Amygdala (tissue), 56 donors: ENCODE measurements at places on chromosomes 1 and 21.

- DNase-seq: no peak
Observed at GRCh38 chr1:115402753-115403184, 64.7 kb upstream of the NGF start.

GRCh38 chr1:62341615-62342014, 22.4 kb upstream of the KANK4 start:
- DNase-seq: no peak

GRCh38 chr1:118555638-118556037, 370.6 kb upstream of the SPAG17 start:
- DNase-seq: no peak

DNA sequence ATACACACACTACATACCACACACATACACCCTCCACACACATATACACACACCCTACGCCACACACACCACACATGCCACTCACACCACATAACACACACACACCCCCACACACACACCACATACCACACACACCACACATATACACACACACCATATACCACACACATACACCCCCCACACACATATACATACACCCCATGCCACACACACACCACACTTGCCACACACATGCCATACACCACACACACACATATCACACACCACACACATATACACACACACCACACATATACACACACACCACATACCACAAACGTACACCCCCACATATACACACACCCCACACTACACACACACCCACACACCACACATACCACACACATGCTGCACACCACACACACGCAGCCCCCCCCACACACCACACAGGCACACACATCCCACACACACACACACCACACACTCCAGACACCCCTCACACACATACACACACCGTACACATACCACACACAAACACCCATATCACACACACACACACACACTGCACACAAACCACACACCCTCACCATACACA, 76.7 kb upstream of the TMPRSS2 start:
- no peak for DNase-seq

GRCh38 chr1:183908079-183908478, 103.2 kb downstream of the RGL1 start:
- no peak for DNase-seq

GRCh38 chr1:197269053-197269452, 1.0 kb downstream of the CRB1 start:
- DNase-seq: peak; percentile 42

- DNase-seq: no peak
Observed at GRCh38 chr1:94623560-94624148, 82.1 kb upstream of the F3 start.

DNA sequence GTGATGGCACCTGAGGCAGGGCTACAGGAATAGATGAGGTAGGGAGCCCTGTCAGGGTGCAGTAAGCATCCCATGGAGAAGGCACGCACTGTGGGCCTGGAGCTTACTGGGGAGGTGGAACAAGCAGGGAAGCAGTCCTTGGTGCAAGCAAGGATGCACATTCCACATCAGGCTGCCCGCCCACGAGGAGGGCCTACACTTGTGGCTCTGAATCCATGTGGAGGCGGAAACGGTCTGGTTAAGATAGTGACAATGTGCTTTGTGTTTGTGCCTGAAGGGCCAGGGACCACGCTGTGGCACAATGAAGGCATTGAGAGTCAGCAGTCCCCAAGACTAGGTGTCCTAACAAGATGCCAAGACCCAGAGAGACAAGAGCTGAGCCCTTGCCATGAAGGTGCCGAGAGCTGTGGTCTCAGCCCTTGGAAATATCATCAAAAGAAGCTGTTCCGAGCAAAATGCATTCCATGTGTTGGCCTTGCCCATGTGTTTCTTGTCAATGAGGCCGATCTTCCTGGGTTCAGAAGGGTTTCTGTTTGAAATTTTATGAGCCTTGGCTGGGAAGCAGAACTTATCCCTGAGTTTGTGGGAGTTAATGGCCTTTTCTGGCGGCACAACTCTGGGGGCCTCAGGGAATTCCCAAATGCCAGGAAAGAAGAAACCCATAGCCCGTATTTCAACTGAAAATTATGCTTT, 111.9 kb downstream of the NGF start:
- DNase-seq: no peak

DNA sequence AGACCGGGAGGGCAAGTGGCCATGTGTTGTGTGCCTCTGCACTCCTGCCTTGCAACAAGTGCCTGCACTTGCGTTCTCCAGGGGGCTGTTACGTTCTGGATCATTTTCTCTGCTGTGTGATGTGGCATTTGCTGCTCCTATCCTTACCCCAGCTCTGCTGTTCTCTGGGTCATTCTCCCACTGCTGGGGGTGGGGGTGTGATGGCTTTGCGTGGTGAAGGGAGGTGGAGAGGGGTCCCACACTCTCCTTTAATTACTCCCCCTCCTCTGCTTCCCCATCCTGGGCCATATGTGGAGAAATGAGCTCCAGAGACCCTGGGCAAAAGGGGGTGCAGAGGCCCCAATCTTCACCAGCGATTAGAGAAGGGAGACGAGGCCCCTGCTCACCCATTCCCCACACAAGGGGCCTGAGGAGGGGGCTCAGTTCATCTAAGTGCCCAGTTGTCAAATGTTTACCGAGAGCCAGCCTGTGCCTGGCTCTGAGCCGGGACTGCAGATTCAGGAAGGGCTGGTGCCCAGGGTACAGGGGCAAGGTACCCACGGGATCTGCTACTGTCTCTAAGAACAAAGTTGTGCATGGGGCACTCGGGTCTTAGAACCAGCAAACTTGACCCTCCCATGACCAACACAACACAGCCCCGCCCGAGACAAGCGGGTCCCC, 355.4 kb downstream of the PTPRU start:
- no peak for DNase-seq

DNA sequence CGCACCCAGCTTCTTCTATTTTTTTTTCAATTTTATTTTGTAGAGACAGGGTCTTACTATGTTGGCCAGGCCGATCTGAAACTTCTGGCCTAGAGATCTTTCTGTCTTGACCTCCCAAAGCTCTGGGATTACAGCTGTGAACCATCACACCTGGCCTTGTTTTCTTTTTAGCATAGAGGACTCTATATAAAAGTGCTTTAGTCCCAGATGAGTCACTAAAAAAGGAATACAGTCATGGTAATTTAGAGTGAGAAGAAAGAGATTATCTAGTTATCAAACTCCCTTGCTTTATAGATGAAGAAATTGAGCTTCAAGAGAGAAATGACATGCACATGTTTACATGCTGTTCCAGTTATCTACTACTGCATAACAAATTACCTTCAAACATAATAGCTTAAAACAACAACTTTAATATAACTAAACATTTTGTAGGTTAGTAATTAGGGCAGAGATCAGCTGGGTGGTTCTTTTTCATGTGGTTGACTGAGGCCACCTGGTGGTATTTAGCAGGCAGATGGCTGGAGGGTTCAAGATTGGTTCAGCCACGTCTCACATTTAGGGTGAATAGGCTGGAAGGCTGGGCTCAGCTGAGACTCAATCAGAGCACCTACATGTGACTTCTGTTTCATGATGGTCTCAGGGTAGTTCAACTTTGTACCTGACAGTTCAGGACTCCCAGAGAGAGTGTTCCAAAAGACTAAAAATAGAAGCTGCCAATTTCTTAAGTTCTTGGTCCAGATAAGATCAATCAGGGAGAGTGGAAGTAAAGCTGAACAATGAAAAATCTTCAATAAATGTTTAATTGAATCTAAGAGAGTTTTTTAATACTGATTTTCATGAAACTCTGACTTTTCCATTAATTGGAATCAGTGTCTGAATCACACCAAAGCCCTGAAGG, 16.9 kb upstream of the MTF2 start:
- peak; percentile 1 for DNase-seq

DNA sequence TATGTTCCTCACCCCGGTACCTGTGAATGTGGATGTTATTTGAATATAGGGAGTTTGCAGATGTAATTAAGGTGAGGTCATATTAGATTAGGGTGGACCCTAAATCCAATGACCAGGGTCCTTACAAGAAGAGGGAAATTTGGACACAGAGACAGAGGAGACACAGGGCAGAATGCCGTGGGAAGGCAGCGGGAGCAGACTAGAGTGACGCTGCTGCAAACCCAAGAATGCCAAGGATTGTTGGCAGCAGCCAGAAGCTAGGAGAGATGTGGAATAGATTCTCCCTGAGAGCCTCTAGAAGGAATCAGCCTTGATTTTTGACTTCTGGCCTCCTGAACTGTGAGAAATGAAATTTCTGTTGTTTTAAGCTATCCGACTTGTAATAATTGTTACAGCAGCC, 53.6 kb downstream of the SPATA46 start:
- DNase-seq: no peak

- DNase-seq: no peak
Observed at GRCh38 chr21:38277501-38278131, 20.8 kb downstream of the KCNJ15 start.

GRCh38 chr1:84297546-84298244, 3.8 kb upstream of the SAMD13 start:
- DNase-seq: no peak

DNA sequence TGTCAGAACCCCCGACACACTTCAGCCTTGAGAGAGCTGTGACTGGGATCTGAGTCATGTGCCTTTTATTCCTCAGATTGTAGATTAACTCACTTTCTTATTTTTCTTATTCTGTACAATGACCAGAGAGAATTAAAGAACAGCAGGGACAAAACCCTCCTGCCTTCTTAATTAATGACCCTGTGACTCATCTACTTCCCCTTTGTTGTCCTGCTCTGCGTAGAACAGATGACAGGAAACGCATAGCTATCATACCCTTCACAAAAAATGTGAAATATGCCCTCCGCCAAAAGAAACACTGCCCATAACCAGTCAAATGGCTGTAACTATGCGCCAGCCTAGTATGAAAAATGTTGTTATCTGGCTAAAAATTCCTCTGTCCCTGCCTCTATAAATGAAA, 9.1 kb upstream of the PADI2 start:
- DNase-seq: no peak

DNA sequence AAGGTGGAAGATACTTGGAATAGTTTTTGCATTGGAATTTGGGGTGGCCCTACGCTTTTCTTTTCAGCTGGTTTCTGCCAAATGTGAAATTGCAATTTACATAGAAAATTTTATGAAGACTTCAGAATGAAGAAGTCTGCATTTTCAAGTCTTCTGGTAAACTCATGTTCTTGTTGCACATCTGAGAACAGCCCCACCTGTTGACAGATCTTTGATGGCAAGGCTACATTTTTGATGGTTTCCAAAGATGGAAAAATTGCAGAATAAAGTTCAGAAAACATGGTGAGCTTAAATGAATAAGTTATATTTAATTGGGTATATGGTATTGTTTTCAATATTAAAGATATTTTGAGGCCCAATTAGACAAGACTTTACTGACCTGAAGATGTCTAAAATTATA, 25.4 kb downstream of the OLFM3 start:
- DNase-seq: no peak

DNA sequence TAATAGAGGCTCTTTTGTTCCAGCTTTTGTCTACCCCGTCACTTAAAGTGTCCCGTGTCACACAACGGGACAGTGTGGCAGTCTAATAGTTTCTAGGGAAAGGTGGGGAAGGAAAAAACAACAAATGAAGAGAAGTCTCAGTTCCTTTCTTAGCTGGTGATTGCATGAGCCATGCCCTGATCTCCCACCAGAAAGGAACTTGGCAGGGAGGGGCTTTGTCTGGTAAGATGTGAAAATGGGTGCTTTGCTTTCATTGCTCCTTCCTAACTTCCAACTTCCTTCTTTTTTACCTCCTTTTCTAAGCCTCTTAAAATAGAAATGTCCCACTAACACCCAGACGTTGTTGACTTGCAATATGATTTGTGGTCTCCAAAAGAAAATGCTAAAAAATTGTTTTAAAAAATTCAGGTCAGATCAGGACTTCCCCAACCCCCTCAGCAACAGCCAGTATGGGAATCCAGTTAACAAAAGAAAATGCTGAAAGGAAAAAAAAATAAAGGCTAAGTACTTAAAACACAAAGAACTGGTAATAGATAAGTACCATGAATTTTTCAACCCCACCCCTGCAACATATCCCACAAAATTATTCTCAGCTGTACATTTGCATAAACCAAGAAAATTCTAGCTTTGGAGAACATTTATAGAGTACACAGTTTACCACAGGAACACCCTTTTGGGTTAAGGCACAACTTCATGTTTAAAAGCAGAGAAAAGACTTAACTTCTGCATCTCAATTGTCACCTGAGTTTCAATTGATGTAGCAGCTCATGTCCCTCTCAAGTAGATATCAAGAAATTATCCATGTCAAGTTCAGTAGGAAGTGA, 106.2 kb downstream of the NIBAN1 start:
- DNase-seq: no peak

DNA sequence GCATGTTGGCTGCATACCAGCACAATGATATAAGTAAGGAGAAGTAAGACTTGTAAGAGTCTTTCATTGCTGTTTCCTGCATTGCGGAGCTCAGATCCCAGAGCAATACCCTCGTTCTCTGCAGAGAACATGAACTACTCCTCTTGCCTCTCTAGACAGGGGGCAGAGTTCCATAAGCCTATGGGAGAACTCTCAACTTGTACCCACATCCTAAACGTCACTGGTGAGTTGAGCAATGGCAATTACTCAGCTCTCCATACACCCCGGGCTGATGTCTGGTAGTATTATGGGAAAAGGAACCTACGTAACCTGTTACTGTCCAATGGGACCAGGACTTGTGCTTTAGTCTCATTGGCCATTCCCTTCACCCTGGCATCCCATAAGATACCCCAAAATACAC, 27.3 kb upstream of the ZNF496 start:
- no peak for DNase-seq

- no peak for DNase-seq
Observed at GRCh38 chr1:205915354-205915990, 27.8 kb downstream of the SLC26A9 start.

DNA sequence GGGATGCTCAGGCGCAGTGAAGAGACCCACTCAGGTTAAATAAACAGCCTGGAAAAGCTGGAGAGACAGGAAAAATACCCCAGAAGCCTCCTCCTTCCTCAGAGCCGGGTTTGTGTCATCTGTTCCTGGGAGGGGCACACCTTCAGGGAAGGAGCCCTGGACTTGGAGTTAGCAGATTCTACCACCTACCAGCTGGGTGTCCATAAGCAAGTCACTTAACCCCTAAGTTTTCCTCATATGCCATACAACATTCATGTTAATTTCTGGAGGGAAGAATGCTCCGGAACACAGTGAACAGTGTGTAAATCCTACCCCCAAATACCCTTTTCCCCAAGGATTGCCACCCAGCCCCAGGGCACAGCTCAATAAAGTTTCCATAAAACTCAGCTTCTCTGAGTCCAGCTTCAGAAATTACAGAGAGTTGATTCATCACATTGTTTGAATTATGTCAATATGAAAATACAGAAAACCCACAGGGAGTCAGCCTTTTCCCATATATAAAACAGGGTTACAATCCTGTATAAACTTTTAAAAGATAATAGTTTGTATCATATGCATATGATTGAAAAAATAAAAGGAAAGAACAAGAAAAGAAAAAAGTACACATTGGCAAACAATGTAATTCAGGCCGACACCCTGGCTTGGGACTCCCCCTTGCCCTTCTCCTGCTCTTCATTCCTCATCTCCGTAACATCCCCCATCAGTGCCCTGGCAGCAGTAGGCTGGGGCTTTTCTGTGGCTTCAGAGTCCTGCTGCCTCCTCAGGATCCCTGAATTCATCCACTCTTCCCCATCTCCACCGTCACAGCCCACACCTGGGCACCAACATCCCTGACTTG, 291.8 kb upstream of the USP24 start:
- no peak for DNase-seq

- DNase-seq: no peak
Observed at GRCh38 chr1:61482170-61482734, 242.7 kb downstream of the TM2D1 start.
